ENCODE measurements at places on chromosomes 5 and 9.

- no peak for DNase-seq
Observed at GRCh38 chr9:108687006-108687987, 168.5 kb downstream of the ACTL7B start.

GRCh38 chr5:37867654-37868053 lies 27.8 kb upstream of the GDNF start:
- DNase-seq = no peak

GRCh38 chr5:143350751-143351602 lies 52.5 kb downstream of the NR3C1 start:
- DNase-seq = peak; percentile 65

DNA sequence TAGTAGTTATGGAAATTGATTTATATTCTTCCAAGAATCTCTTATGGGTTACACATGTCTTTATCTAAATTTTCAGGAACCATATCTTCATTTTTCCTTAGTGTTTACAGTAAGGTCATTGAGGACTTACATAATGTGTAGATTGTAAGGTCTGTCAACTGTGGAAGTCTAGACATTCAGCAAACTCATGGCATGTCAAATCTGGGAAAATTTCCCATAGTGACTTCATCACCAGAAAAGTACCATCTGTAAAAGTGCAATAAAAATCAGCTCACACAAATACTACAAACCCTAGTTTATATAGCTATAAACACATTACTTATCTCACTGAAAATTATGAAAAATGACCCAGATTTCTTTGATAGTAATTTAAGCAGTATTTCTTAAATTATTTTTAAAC lies 419.4 kb downstream of the MTRR start:
- DNase-seq = no peak

DNA sequence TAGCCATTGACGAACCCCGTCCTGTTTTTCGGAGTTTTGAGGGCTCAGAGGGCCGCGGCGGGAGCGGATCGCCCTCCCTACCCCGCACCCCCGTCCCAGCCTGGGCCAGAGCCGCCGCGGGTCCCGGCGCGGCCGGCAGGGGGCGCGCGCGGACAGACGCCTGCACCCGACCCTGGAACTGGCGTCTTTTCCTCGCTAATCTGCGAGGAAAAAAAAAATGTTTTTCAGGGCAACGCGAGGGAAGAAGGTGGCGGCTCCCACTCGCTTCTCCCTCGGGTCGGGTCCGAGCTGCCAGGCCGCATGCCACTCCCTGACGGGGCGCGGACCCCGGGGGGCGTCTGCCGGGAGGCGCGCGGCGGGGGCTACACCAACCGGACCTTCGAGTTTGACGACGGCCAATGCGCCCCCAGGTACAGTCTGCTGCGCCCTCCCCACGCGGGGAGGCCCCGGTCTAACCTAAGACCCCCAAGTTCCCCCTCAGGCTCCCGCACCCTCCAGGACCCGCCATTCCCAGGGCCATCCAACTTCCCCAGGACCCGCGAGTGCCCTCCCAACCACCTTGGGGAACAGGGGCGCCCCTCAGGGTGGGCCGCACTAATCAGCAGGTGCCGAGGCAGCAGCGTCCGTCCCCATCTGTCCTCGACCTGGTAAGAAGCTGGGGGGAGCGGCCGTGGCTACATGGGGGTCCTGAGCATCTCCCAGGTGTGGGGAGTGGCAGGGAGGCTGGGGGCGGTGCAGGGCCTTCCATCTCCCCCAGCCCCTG lies at the start of gene KCNT1:
KCNT1 (plus strand) TSS at position 227 of the 763 bp plus-strand sequence; CDS start at position 301, 74 bp downstream.
- peak; percentile 63 for DNase-seq

GRCh38 chr5:14436801-14437542 lies 144.6 kb upstream of the OTULINL start:
- DNase-seq = no peak

DNA sequence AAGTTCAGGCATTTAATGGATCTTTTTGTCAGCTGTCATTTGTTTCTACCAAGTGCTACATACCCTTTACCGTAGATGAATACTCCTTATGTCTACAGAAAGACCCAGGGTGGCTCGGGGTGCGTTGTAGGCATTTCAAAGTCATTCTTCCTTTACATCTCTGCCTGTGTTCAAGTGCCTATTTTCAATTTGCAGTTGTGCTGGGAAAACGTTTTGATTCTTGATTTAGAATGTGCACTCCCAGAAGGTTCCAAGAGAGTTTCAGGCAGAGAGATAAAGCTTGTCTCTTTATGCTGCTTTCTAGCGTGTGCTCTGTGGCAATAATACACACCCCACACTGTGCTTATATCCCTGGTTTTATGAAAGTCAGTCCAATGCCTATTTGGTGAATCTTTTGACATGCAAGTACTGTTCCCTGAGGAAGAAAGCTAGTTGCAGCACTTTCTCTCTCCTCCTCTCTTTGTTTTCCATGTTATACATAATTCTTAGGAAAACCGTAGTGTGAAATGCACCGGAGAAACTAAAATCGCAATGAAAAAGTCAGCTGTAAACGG lies 828.1 kb upstream of the ZNF608 start:
- DNase-seq = no peak

DNA sequence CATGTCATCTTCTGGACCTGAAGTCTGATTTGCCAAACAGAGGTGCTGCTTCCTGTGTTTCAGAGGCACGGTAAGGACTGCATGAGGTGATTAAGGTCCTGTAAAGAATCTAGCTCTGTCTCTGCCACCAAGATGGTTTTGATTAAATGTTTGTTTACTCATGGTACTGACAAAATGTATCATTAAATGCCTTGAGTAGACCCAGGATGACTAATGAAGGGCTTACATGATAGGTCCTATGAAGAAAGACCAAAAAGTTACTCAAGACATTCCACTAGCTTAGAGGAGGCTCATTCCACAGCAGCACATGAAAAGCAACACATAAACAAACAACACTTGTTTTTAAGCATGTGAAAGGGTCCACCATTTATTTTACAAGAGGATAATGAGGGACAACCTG lies 100.9 kb downstream of the BOD1 start:
- no peak for DNase-seq

- DNase-seq = no peak
Observed at GRCh38 chr9:93255994-93256877, 72.3 kb downstream of the WNK2 start.

- peak; percentile 10 for DNase-seq
Observed at GRCh38 chr5:34685485-34686165, 29.5 kb downstream of the RAI14 start.

DNA sequence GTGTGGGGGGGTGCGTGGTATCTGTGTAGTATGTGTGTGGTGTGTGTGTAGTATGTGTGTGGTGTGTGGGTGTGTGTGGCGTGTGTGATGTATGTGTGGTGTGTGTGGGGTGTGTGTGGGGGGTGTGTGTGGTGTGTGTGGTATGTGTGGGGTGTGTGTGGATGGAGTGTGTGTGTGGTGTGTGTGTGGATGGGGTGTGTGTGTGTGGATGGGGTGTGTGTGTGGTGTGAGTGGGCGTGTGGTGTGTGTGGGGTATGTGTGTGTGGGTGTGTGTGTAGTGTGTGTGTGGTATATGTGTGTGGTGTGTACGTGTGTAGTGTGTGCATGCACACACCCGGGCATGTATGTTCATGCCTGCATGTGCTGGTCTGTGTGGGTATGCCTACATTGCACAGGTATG lies 420.9 kb upstream of the DAP start:
- no peak for DNase-seq

GRCh38 chr5:78621291-78621738 lies 27.3 kb downstream of the LHFPL2 start:
- no peak for DNase-seq

DNA sequence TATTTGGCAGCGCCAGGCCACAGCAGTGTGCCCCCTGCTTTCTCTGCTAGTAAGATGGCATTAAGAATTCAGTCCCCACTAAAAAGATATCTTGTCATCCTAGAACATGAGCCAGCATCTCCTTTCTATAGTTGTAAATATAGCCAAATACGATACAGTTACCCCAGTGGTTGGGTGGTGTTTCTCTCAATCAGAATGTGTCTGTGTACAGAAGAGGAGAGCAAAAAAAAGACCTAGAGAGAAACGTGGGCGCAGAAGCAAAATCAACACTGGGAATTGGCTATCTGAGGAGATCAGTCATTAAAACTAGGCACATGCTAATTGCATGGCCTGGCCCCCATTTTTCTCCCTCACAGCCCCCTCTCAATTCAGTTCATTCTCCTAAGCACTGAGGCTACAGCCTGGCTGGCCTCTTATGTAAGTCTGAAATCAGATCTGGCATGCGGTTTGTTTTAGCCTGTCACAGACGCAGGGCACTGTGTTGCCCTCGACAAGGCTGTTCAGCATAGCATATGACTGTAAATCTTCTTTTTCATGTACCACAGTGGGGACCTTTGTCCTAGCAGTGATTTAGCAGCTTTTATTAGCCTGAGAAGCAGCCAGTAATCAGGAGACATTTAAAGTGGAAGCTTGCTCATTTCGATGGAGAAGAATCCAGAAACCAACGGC lies 57.8 kb downstream of the RORB start:
- no peak for DNase-seq

DNA sequence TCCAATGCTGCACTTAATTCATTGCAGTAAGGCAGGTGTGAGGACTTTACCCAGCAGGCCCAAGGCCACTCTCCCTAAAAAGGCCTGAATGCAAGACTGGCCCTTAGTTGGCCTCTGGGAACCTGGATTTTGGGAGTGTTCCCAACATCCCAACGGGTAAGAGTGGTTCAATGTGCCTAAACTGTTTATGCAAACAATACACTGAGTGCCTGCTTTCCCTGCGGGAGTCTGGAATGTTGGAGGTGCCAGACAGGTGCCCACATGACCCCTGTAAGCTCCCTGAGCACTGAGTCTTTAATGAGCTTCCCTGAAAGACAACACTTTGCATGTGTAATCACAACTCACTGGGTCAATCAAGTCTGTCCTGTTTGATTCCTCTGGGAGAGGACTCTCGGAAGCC lies 37.4 kb downstream of the NSUN2 start:
- DNase-seq = no peak

GRCh38 chr9:126157423-126157822 lies 169.2 kb upstream of the MVB12B start:
- no peak for DNase-seq

DNA sequence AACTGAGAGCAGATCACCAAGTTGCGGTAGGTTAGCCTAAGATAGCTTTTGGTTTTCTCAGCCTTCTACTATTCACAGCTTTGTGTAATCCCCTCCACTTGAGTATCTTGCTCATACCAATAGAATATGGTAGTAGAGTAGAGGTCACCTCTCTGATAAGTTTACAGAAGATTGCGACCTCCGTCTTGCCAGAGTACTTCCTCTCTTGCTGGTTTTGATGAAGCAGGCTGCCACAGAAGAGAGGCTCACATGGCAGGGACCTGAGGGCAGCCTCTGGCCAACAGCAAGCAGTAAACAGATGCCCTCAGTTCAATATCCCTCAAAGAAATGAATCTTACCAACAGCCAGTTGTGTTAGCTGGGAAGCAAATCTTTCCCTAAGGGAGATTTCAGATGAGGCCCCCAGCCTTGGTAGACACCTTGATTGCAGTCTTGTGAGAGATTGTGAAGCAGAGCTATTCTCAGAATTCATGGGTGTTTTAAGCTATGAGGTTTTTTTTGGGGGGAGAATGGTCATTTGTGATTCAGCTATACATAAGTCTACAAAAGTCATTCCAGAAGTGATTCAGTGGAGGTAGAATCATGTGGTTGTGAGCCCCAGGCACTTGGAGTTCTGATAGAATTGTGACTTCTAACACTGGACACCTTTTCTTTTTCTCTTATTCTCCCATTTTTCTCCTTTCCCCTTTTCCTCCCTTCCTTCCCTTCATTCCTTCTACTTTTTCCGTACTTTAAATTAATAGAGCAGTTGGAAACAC lies 22.7 kb upstream of the CDKN2B start:
- DNase-seq = peak; percentile 35

DNA sequence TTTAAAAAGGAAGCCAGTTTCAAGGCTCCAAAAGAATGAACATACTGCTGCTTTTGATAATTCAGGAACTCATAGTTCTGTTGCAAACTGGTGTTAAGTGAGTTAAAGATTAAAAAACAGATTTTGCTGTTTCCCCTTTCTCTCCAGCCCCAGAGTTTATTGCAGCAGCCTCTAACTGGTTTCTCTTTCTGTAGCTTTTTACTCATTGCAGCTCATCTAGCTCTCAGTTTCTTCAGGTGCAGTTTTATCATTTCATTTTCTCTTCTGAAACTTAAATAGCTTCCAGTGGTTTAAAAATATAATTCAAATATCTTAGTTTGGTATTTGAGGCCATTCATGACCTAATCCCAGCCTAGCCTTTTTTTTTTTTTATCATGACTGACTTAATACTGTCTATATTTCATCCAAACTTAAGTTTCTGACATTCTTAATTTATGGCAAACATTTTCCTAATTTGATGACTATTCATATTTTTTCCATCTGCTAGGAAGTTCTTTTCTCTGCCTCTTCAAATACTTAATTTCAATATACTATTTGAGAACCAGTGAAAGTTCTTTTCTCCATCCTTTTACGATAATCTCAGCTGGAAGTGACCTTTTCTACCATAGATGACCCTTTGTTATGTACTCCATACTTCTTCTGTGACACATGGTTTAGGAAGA lies 252.7 kb upstream of the GRIA1 start:
- no peak for DNase-seq

DNA sequence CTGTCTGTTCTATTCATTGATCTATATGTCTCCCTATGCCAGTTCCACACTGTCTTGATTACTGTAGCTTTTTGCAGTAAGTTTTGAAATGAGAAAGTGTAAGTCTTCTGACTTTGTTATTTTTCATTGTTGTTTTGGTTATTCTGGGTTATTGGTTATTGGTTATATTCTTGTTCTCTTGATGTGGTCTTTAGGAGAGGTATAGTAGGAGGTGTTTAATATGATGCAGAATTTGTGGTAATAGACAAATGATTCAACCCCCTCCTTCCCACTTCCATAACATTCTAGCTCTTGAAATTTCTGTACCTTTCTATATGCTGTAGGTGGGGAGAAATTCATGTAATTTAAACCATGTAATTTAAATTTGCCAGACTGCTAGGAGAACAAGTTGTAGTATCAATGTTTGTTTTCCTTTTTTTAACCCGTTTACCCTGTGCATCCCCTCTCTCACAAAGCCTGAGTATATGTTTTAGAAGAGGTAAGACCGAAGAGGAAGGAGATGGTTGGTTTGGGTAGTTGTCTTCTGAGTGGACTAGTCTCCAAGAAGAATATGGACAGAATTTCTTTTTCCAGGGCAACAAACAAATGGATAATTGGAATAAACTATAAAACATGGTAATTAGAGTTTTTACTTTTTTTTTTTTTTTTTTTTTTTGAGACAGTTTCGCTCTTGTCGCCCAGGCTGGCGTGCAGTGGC lies 19.2 kb downstream of the ANKHD1 start:
- DNase-seq = no peak

- no peak for DNase-seq
Observed at GRCh38 chr5:56668996-56669395, 146.4 kb upstream of the MAP3K1 start.

- no peak for DNase-seq
Observed at GRCh38 chr5:108557686-108558085, 175.8 kb upstream of the FBXL17 start.

GRCh38 chr5:22998774-22999173 lies 145.6 kb upstream of the CDH12 start:
- no peak for DNase-seq

GRCh38 chr9:78439190-78439865 lies 142.4 kb downstream of the PSAT1 start:
- DNase-seq = peak; percentile 83

Data from suppressor macrophage treated with lipopolysaccharide for 4 hours (primary cell).